ENCODE measurements at places on chromosomes 2 and 18. TPM values are rescaled to one million over a fixed set of nuclear protein-coding genes. Genes with fewer than 3 reads are reported as not detected.

DNA sequence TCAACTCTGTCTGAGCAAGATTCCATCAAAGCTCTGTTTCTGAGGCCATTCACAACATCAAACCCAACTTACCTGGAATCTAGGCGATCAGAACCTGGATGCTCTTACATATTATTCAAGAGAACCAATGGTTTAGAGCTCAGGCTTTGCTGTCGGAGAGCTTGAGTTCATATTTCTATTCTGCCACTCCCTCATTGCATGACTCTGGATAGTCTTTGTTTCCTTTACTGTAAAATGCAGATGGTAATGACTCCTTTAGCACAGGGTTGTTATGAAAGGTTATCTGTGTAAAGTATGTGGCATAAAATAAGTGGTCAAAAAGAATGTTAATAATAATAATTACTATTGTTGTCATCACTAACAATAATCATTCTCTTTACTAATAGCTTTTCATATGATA, 12.6 kb downstream of the RELCH start:
- no peak for DNase-seq

The ASB18 gene
- not detected for total RNA-seq

GRCh38 chr2:138632066-138632620, 130.6 kb downstream of the SPOPL start:
- no peak for DNase-seq

The CHRND gene
- not detected for total RNA-seq

The KLHL41 gene
- total RNA-seq = not detected

DNA sequence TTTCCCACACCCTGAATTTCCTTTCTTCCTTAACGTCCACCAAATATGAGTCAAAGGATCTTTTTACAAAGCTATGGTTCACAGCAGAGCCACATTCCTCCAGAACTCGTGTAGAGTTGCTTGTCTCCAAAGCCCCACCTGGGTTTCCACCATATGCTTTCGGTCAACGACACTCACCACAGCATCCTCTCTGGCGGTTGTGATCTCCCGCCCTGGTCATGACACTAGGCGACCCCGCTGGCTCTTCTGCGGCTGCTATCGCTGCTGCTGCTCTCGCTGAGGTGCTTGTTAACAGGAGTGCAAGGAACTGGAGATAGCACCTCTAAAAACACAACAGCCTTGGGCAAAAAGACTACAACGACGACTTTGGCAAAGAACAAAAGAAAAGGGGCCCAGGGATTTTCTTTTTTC, 340 bp downstream of the SLC40A1 start:
- no peak for DNase-seq
